ENCODE measurements at places on chromosomes 13 and 19. TPM values are rescaled to one million over a fixed set of nuclear protein-coding genes. Genes with fewer than 3 reads are reported as not detected.

GRCh38 chr19:4288091-4288777 is 9.2 kb downstream of the SHD start:
- no peaks in the 10 kb centered on the region for H3K36me3 ChIP-seq
- no peak for DNase-seq
- H3K27ac ChIP-seq = no peak overlapping the region
- peaks cover 5% of the 10 kb centered on the region for H3K4me1 ChIP-seq

Gene ZNF682
- total RNA-seq = 9.4 TPM

Gene ZNF730
- 2.1 TPM for total RNA-seq

Gene NOVA2
- total RNA-seq = 0.04 TPM

Gene PINLYP
- 5.0 TPM for total RNA-seq

- peaks cover 73% of the 10 kb centered on the region for H3K36me3 ChIP-seq
- H3K4me1 ChIP-seq = peaks cover 44% of the 10 kb centered on the region
- no peaks in the 10 kb centered on the region for H3K27me3 ChIP-seq
- no peak for DNase-seq
- H3K27ac ChIP-seq = peak overlapping the region; percentile 98
These were observed 922 bp upstream of the ERVK3-1 start for GRCh38 chr19:58304255-58304654.

DNA sequence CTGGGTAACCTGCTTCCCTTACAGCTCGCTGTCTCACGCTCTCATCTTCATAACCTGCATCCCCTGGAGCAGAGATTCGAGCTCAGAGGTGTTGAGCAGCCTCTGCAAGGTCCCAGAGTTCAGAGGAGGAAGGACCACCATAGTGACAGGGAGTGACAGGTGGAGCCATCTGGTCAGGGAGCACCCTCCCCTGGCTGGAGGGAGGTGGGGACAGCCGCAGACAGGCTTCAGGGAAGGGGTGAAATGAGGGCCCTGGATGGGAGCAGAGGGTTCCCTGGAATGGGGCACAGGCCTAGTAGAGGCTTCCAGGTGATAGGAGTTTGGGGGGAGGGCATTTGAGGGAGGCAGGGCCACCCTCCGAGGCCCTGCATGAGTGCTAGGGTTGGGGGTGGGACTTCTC is 82.1 kb downstream of the ZNF429 start:
- H3K36me3 ChIP-seq = no peaks in the 10 kb centered on the region
- H3K27ac ChIP-seq = no peak overlapping the region
- H3K4me1 ChIP-seq = peaks cover 7% of the 10 kb centered on the region
- no peak for DNase-seq

- H3K27me3 ChIP-seq = no peaks in the 10 kb centered on the region
- H3K27ac ChIP-seq = peak overlapping the region; percentile 81
These were observed 105.0 kb downstream of the STK24 start for GRCh38 chr13:98471934-98472333.

DNA sequence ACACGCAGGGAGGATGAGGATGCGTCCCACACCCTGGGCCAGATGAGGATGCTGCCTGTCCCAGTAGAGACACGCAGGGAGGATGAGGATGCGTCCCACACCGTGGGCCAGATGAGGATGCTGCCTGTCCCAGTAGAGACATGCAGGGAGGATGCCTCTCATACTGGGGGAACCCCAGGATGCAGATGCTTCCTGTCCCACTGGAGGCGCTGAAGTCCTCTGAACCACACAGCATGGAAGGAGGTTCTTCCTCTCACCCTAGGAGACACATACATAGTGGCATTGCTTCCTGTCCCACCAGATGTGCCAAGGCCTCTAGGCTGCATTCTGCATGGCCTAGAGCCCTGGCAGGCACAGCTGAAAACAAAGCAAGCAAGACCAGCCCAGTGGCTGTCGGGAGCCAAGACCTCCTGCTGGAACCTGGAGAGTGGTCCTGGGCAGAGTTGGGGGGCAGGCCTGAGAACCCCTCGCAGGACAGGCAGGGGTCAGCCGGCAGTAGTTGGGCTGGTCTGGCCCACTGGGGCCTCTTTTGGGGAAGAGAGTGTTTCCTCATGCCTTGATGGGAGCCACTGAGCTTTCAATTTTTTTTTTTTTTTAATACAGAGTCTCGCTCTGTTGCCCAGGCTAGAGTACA is 4.3 kb downstream of the HPN start:
- DNase-seq = peak; percentile 57
- peaks cover 20% of the 10 kb centered on the region for H3K4me1 ChIP-seq
- no peaks in the 10 kb centered on the region for H3K27me3 ChIP-seq
- no peaks in the 10 kb centered on the region for H3K36me3 ChIP-seq
- H3K4me3 ChIP-seq = no peak overlapping the region

- no peaks in the 10 kb centered on the region for H3K36me3 ChIP-seq
- no peak for DNase-seq
- H3K27me3 ChIP-seq = no peaks in the 10 kb centered on the region
- no peak overlapping the region for H3K27ac ChIP-seq
These were observed 9.8 kb upstream of the MCF2L start for GRCh38 chr13:112959206-112959605.

Gene SPINT2
- 9.3 TPM for total RNA-seq

GRCh38 chr13:45932676-45933075 is 81.1 kb upstream of the SIAH3 start:
- no peak for DNase-seq
- no peaks in the 10 kb centered on the region for H3K36me3 ChIP-seq
- no peak overlapping the region for H3K27ac ChIP-seq
- no peaks in the 10 kb centered on the region for H3K27me3 ChIP-seq
- no peaks in the 10 kb centered on the region for H3K4me1 ChIP-seq

- no peak overlapping the region for H3K4me3 ChIP-seq
- peaks cover 17% of the 10 kb centered on the region for H3K36me3 ChIP-seq
These were observed 26.3 kb downstream of the DCAF15 start for GRCh38 chr19:13978351-13979243.

GRCh38 chr13:84096216-84096615 is 213.9 kb upstream of the SLITRK1 start:
- no peak overlapping the region for H3K4me3 ChIP-seq
- no peaks in the 10 kb centered on the region for H3K36me3 ChIP-seq
- peaks cover 1% of the 10 kb centered on the region for H3K4me1 ChIP-seq
- H3K27ac ChIP-seq = no peak overlapping the region
- peaks cover 1% of the 10 kb centered on the region for H3K27me3 ChIP-seq

Gene TEAD2
- total RNA-seq = not detected

DNA sequence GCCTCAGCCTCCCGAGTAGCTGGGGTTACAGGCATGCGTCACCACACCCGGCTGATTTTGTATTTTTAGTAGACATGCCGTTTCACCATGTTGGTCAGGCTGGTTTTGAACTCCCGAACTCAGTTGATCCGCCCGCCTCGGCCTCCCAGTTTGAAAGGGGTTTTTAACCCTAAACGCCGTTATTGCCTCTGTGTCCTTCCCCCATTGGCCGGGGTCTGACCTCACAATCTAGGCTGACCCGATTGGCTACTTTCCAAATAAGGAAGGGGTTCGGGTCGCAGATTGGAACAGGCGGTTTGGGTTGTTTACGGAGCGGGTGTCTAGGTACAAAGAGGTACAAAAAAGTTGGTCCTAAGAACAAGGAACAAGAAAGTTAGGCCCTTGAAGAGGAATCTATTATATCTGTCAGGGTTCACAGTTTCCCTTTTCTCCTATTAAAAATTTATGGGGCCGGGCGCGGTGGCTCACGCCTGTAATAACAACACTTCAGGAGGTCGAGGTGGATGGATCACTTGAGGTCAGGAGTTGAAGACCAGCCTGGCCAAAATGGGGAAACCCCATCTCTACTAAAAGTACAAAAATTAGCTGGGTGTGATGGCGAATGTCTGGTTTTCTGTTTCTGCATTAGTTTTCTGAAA is 1.0 kb downstream of the ZNF253 start:
- H3K36me3 ChIP-seq = peaks cover 37% of the 10 kb centered on the region
- peaks cover 33% of the 10 kb centered on the region for H3K4me1 ChIP-seq
- no peaks in the 10 kb centered on the region for H3K27me3 ChIP-seq

DNA sequence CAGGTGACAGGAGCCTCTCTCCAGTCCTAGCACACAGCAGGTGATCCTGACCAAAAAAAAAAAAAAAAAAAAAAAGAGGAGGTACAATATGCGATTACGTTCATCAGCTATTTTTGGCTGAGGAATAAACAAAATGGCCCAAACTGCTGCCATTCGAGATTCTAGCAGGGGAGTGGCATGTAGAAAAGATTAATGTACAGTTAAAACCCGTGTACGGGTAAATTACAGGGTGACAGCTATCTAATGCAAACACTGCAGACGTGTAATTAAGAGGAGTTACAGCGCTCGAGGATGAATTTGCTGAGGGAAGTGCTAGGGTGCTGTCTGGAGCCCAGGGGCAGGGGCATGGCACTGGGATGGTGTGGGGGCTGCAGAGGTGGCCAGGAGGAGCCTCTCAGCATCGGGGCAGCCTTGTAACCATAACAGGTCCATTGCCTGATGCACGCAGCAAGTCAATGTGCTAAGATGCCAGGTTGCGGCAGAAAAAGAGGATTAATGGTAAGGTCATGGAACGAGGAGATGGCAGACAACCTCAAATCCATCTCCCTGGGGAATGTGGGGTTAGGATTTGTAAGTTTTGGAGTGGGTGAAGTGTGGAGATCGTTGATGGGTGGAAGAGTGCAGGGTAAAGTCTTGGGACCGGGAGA is 17.4 kb downstream of the CHST8 start:
- H3K4me3 ChIP-seq = no peak overlapping the region
- H3K4me1 ChIP-seq = no peaks in the 10 kb centered on the region
- peaks cover 8% of the 10 kb centered on the region for H3K27me3 ChIP-seq
- no peaks in the 10 kb centered on the region for H3K36me3 ChIP-seq

- H3K4me1 ChIP-seq = peaks cover 20% of the 10 kb centered on the region
- no peak overlapping the region for H3K27ac ChIP-seq
- H3K4me3 ChIP-seq = no peak overlapping the region
- H3K27me3 ChIP-seq = no peaks in the 10 kb centered on the region
- no peaks in the 10 kb centered on the region for H3K36me3 ChIP-seq
These were observed 55.5 kb upstream of the URI1 start for GRCh38 chr19:29886586-29886985.

DNA sequence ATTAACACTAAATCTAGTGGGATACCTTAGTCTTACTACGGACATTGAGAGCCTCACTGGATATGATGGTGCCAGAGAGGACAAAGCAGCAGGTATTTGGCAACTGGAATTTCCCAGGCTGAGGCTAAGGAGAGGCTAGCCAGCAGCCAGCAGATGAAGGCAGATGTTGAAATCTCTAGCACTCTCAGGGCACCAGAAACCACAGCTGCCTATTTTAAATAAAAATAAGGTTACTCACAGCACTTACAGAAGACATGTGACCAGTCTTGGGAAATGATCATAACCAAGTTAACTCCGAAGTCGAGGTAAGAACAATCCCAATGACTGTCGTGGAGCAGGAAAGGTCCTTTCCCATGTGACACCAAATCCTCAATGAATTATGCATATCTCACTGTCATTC is 1726.0 kb downstream of the EFNB2 start:
- H3K4me3 ChIP-seq = no peak overlapping the region
- DNase-seq = no peak
- no peak overlapping the region for H3K27ac ChIP-seq
- H3K4me1 ChIP-seq = peaks cover 4% of the 10 kb centered on the region

- peaks cover 67% of the 10 kb centered on the region for H3K4me1 ChIP-seq
- peaks cover 53% of the 10 kb centered on the region for H3K36me3 ChIP-seq
- H3K4me3 ChIP-seq = no peak overlapping the region
- H3K27me3 ChIP-seq = no peaks in the 10 kb centered on the region
- DNase-seq = no peak
These were observed 11.4 kb downstream of the RASA3 start for GRCh38 chr13:114121031-114121430.

DNA sequence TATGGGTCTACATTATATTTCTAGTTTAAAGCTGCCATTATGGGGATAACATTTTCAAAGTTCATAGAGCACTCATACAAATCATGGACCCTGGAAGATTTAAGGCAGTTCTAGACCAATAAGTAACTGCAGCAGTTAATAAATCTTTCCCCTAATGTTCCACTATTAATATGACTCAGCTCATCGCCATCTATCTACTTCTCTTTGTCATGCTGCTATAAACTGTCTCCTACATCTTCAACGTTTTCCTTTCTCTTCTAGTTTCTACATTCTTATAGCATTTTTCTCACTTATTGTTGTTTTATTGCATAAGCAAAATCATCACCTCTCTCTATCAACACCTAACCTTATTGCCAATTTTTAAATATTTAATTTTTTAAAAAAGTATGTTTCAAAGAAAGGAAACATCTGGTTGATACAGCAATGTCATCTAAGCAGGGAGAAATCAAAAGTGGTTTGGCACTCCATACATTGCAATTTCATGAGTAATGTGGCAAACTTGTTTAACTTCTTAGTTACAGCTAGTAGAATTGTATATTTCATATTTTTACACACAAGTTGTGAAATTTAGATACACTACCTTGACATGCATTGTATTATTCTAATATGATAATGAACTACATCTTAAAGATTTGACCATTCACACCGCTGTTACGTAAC is 1500.4 kb upstream of the MIR17HG start:
- no peak overlapping the region for H3K4me3 ChIP-seq
- H3K36me3 ChIP-seq = no peaks in the 10 kb centered on the region
- DNase-seq = no peak
- no peaks in the 10 kb centered on the region for H3K4me1 ChIP-seq
- H3K27me3 ChIP-seq = no peaks in the 10 kb centered on the region

GRCh38 chr13:33218426-33218825 is 67.1 kb downstream of the STARD13 start:
- no peak for DNase-seq
- no peaks in the 10 kb centered on the region for H3K36me3 ChIP-seq
- no peaks in the 10 kb centered on the region for H3K27me3 ChIP-seq
- no peak overlapping the region for H3K4me3 ChIP-seq
- no peaks in the 10 kb centered on the region for H3K4me1 ChIP-seq
- no peak overlapping the region for H3K27ac ChIP-seq

DNA sequence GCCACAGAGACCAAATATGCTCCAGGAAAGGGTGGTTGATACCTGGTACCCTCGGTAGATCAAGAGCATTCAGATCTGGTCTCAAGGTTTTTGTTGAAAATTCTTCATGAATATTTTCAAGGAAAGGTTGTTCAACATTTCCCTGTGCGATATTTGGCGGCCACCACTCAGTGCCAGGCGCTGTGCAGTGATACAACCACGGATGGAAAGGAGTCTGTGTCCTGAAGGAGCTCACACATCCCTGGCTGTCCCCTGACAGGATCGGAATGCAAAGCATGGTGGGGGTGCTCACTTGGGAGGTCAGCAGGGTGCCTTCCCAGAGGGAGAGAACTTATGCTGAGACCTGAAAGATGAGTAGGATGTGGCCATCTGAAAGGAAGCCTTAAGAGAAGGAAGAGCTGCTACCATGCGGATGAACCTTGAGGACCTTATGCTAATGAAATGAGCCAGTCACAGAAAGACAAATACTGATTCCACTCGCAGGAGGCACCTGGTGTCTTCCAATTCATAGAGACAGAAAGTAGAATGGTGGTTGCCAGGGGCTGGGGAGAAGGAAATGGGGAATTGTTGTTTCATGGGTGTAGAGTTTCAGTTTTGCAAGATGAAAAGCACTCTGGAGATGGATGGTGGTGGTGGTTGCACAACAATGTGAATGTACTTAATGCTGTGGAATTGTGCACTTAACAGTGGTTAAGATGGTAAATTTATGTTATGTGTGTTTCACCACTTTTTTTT is 41.6 kb downstream of the HSPH1 start:
- peaks cover 24% of the 10 kb centered on the region for H3K4me1 ChIP-seq
- H3K27me3 ChIP-seq = peaks cover 61% of the 10 kb centered on the region
- no peak overlapping the region for H3K4me3 ChIP-seq
- DNase-seq = peak; percentile 19

Gene NTF4
- total RNA-seq = not detected

Measured in activated CD4-positive, alpha-beta T cell treated with anti-CD3 and anti-CD28 coated beads, Interleukin-2, amount 10 ng/mL, durations not matched to agents 7 days and 5 days (primary cell).